Caki2 (cell line): ENCODE measurements at places on chromosomes 2 and 18.

DNA sequence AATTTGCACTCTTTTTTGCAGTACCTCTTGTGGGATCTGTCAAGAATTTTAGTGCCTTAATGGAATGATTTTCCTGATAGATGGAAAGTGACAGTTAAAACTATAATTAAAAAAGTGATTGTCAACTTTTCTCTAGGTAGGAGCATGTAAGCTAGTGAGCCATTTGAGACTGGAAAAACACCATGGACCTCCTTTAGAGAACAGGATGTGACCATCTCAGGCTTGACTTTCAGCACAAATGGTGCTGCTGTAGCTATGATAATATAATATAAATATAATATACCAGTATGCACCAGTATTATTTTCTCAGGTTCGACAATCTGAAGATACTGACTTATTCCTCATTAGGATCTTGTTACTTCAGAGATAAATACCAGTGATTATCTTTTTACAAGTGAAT lies 27.8 kb downstream of the ZNF236 start:
- DNase-seq = no peak

DNA sequence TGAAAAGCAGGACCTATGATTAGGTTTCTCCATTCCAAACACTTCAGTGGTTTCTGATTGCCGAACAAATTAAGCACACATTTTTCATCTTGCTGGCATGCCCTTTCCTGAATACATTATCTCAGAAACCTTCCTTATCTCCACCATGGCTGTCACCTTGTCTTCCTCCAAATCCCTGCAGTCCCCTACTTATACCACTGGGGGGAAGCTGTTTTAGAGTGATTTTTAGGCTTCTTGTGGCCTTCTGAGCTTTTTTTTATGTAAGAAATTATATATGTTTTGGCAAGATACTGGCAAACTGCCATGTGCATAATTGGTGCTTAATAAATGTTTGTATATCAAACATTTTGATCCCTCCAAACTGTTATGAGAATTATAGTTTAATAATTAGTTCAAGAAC lies 229.2 kb downstream of the MYT1L start:
- DNase-seq = peak; percentile 9

GRCh38 chr2:78260861-78261260 lies 738.7 kb upstream of the LRRTM4 start:
- no peak for DNase-seq

GRCh38 chr18:57771626-57772025 lies 31.5 kb downstream of the ATP8B1 start:
- DNase-seq = no peak

DNA sequence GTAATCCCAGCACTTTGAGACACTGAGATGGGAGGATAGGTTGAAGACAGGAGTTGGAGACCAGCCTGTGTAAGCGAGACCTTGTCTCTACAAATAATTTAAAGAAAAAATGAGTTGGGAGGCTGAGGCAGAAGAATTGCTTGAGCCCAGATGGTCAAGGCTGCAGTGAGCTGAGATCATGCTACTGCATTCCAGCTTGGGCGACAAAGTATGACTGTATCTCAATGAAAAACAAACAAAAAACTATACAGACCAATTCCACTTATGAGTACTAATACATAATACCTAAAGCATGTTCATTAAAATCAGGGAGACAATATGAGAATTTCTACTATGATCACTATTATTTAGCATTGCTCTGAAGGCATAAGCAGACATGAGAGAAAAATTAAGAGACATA lies 12.6 kb downstream of the RNF149 start:
- DNase-seq = no peak

- no peak for DNase-seq
These were observed 2.8 kb downstream of the SPR start for GRCh38 chr2:72889991-72890390.

DNA sequence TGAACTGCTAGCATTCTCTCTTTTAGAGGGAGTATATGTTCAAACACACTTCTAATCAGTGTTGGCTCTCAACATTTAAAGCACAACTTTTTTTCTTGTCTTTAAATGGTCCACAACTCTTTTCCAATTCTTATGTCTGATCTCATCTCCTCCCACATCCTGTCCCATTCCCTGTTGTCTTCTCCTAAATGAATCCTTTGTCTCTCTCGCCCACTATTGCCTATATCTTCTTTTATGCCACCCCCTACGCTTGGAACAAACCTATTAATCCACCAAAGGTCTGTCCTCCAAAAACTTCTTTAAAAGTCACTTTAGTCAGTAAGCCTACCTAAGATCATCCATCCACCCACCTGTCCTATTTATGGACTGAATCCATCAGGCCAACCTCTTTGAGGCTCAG lies 235.5 kb upstream of the SMAD7 start:
- no peak for DNase-seq
